ENCODE measurements at places on chromosomes 2 and 18.
A peak's percentile ranks its signal among the peaks of the same experiment; 100 is the strongest.

DNA sequence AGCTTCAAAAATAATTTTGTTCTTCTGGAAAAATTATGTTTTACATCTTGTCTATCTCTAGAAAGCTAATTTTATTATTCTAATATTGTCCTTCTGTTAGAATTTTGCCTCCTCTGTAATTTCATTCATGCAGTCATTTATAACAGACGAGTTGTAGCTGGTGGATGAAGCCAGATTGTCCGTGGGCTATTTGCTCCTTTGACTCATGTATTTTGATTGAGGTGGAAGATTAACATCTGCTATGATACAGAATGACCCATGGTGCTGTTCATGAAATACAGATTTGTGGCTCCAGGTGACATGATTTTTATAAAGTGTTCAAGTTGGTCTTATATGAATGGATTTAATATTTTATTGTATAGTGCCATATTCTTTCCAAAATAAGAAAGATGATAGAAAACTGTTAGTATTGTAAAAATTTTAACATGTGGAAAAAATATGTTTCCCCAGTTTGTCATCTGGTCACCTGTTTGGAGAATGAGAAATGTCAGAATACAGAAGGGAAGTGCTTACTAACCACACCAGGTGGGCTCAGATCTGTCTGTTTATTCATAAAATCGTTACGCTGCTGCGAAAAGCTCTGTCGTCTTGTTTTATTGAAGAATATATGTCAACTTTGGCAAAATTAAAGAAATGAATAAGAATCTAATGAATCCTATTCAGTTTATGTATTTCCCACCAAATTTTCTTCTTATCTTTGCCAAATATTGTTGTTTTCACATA, 20.4 kb upstream of the L3MBTL4 start:
- DNase-seq = no peak

- no peak for DNase-seq
These were observed 57.1 kb downstream of the ZAP70 start for GRCh38 chr2:97770445-97770844.

- DNase-seq = no peak
These were observed 5.5 kb downstream of the COLEC12 start for GRCh38 chr18:495017-495416.

DNA sequence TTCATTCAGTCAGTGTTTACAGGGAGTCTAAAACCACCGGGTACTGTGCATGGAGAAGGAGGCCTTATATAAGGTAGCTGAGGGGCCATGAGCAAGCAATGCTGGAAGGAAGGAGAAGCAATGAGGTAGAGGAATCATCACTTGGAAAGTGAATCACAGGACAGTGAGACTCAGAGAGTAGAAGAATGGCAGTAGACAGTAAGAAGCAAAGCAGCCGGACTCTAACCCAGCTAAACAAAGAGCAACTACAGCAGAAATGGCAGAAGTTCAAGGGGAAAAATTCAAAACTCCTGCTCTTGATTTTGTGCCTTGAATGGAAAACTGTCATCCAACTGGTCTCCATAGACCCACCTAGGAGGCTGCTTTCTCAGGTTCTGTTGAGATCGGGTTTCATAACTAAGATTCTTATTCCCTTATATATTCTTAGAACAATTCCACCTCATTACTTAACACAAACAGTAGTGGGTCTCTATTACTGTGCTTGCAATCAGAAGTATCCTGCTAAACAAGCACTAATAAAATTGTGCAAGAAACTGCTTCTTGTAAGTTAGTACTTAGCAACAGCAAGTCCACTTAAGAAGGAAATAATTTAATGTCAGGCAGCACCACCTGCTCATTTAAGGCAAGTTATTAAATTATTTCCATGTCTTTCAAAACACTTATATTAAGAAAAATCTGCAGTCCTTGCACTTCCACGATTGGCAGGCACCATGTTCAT, 68.0 kb downstream of the RBMS1 start:
- peak; percentile 12 for DNase-seq

DNA sequence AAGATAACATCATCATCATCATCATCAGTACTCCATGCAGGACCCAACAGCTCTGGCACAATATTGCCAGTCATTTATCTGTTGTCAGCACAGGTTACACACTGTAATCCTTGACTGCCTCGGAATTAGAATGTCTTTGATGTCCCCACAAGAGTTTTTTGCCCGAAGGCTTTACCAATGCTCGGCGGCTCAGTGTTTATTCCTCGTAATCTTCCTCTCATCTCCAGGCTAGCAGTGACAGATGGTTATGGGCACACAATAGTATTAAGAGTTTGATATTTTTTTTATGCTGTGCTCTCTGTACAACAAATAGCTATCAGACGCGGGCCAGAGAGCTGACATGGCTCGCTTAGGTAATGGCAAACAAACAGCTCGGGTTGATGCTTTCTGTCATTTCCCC, 515.2 kb downstream of the ZEB2 start:
- DNase-seq = peak; percentile 79

DNA sequence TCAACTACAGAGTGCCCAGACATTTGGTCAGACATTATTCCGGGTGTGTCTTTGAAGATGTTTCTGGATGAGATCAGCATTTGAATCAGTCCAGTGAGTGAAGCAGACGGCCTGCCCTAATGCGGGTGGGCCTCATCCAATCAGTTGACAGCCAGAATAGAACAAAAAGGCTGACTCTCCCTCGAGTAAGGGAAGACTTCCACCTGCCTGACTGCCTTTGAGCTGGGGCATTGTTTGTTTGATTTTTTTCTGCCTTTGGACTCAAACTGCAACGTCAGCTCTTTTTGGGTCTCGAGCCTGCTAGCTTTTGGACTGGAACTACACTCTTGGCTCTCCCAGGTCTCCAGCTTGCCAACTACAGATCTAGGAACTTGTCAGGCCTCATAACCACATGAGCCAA, 111.7 kb upstream of the AGAP1 start:
- no peak for DNase-seq
